ENCODE measurements at places on chromosomes 1 and 21.

DNA sequence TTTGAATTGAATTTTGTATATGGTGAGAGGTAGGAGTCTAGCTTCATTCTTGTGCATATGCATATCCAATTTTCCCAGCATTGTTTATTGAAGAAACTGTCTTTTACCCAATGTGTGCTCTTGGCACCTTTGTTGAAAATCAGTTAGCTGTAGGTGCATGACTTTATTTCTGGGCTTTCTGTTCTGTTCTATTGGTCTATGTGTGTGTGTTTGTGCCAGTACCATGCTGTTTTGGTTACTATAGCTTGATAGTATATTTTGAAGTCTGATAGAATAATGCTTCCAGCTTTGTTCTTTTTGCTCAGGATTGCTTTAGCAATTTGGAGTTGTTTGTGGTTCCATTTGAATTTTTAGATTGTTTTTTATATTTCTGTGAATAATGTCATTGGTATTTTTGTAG, 9.4 kb upstream of the ZMYM1 start:
- DNase-seq, result no peak

GRCh38 chr1:227763246-227764018, 28.2 kb downstream of the SNAP47 start:
- DNase-seq, result no peak

- no peak for DNase-seq
These were observed 438.2 kb upstream of the LRRC7 start for GRCh38 chr1:69129538-69129937.

DNA sequence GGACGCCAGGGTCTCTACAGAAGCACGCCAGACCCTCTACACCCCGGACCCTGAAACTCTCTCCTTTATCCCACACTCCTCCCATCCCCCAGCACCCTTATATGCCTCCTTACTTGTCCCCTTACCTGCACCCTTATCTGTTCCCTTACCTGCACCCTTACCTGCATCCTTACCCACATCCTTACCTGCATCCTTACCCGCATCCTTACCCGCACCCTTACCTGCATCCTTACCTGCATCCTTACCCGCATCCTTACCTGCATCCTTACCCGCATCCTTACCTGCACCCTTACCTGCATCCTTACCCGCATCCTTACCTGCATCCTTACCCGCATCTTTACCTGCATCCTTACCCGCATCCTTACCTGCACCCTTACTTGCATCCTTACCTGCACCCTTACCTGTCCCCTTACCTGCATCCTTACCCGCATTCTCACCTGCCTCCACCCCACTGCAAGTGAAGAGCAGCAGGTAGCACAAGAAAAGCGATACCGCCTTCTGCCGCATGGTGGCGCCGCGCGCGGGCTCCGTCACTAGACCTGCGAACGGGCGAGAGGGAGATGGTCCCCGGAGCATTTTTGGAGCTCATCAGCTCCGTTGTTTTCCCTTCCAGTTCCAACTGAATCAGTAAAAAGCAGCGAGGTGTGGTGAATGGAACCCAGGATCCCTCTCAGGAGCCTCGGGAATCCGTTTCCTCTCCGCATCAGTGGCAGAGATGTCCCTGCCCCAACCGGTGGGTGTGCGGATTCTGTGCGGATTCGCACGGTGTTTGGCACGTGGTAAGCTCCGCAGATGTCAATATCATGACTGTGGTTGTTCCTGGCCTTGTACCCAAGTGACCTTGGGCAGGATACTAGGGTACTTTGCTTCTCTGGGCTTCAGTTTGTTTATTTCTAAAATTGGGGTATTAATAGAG, 2.9 kb downstream of the IFI6 start:
- DNase-seq, result peak; percentile 96

GRCh38 chr1:216090556-216090955, 332.7 kb downstream of the USH2A start:
- DNase-seq, result no peak

- DNase-seq, result no peak
These were observed 62.9 kb downstream of the TRABD2B start for GRCh38 chr1:47934243-47934805.

- DNase-seq, result peak; percentile 17
These were observed 402 bp downstream of the C21orf58 start for GRCh38 chr21:46323227-46323709.
